Activated naive CD4-positive, alpha-beta T cell treated with Interleukin-2 at 50 U/mL for 16 hours (primary cell): ENCODE measurements at places on chromosomes 2 and 18.

DNA sequence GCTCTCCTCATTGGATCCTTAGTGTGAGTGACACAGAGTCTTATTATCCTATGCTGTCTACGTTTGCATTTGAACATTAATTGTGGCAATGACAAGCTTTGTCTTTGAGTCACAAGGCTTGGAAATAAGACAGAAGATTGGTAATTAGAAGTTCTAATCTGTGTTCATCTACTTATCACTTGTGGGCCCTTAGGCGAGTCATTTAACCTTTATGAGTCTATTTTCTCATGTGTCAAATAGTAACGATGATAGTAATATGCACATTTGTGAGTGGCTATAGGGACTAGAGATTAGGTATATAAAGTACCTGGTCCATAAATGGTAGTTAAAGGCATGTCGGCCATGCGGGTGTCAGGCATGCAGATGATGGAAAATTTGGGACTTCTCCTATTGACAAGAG, 105.6 kb upstream of the NABP1 start:
- DNase-seq = no peak

GRCh38 chr2:240960971-240961876, 37.2 kb upstream of the SNED1 start:
- no peak for DNase-seq

- no peak for DNase-seq
Measured at GRCh38 chr2:43389581-43390466, 163.4 kb upstream of the ZFP36L2 start.

GRCh38 chr18:64519201-64519600, 370.3 kb upstream of the LINC00305 start:
- no peak for DNase-seq

DNA sequence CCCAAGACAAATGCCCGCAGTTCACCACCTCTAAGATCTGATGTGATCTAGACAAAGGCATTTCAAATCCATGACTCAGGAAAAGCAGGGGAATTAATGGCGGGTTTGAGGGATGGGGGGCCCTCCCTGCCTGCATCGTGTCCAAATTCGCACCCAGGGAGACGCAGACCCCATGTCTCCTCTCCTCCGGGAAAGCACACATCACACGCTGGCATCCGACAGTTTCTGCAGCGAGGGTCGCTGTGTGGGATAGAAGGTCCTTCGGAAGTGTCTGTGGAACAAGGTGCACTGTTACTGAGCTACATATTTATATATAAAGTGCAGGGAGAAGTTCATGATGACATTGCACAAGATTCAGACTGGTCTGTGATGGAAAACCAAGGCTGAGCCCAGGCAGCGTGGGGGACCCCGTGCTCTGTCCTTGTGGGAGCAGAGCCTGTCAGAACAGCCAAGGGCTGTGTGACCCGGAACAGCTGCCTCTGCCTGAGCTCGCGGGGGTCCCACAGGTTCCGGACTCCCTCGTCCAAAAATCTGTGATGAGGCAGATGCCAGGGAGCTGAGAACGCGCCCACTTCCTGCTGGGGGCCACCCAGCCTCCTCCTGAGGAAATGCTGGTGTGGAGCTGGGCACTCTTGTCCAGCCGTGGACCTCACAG, 82.3 kb upstream of the CTDP1 start:
- DNase-seq = no peak

DNA sequence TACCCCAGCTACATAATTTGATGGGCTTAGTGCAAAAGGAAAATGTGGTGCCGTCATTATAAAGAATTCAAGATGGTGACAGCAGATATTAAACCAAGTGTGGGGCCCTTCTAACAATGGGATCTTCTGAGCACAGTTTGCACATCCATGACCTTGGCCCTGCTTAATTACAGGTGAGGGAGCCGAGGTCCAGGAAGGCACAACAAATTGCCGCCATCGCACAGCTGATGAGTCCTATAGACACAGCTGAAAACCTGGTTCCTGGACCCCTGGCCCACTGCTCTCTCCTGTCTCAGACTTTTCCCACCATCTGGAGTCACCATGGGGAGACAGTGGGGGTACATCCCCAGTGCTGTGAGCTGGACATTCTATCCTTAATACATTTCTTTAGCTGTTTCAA, 95.8 kb upstream of the MAP4K3 start:
- DNase-seq = no peak

GRCh38 chr2:30113617-30114293, 33.1 kb upstream of the YPEL5 start:
- no peak for DNase-seq

DNA sequence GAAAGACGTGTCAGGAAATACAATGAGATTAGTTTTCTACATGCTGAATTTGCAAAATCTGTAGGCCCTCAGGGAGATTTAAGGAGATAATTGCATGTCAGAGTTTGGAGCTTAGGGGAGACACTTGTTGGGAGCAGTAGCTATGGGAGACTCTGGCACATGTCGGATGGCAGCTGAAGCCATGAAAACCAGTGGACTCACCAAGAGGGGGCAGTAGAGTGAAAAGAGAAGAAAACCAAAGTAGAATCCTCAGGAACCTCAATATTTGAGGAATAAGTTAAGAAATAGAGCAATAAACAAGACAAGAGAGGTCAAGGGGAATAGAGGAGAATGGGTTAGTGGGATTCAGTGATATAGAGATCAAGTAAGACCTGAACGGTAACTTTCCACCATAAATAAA, 24.8 kb downstream of the RUFY4 start:
- DNase-seq = no peak

DNA sequence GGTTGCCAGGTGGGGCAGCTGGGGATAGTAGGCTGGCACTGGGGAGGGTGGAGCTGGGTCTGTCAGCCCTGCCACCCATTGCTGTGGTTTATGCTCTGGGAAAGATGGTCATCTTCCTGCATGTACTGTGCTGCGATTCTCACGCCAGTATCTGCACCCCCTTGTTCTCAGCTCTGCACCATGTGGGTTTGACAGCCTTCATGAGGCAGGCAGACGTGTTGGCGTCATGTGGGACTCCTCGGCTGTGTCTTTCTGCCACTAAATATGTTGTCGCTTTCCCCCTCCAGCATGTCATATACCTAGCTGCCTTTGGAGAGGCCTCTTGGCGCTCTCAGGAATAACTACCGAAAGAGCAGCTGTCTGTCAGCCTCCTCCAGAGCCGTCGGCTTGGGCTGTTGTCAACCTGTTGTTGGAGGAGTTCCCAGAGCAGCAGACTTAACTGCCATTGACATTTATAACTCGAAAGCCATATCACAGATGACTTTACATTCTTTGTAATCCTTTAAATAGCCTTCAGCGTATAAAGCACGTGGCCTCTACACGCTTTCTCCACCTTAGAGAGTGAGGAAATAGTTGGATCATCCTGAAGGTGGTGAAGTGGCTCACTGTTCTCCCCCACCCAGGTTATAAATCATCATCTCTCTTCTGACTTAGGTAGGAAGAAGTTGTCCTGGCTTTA, 80.4 kb upstream of the MGAT5 start:
- no peak for DNase-seq

DNA sequence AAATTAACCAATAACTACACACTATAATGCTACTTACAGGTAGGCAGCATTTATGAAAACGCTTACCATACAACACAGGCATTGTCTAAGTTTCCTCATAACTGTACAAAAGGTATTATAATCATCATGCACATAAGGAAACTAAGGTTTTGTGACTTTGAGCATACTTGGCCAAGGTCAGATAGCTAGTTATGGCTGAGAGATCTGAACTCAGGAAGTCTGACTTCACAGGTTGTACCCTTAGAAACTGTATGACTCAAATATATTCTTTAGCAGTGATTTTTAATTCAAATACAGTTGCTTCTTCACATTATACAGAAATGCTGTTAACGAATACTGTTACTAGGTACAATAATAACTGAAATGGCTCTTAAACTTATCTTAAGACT, 89.3 kb downstream of the TRIP12 start:
- DNase-seq = no peak

- DNase-seq = no peak
Measured at GRCh38 chr2:168315331-168316072, 68.1 kb upstream of the STK39 start.

DNA sequence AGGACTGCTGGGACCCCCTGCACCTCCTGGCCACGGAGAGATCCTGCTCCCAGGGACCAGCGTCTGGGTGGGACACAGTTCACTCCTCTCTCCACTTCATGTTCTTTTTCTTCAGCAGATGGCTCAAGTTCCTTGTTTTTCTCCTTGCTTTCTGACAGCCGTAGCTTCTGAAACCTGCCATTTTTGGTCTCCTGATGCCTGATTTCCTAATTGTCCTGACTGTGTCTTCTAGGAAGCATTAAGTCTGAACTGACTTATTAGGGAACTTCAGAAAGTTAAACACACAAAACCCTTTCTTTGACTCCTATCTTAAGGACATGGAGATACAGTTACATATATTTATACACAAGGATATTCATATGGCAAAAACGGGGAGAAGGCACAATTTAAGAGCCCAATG, 22.7 kb downstream of the CNNM4 start:
- DNase-seq = no peak

DNA sequence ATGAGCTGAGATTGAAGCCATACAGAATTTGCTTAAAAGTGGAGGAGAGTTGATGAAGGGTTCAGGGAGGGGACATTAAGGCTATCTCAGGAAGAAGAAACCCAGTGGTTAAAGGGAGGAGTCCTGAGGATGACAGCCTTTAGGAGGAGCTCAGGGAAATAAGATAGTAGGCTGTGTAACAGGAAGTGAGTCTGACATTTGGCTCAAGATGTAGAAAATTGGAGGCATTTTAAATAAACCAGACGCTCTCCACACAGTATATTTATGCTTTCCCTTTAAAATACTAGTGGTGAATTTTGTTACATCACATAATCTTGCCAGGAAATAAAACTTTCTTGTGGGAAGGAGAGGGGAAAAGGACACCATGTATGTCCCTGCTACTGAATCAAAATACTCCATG, 11.6 kb downstream of the KCNH7 start:
- DNase-seq = no peak
